IPS DF 6.9 (cell line): ENCODE measurements at places on chromosomes 5 and 9.

- no peak for DNase-seq
Measured at GRCh38 chr5:153623751-153624450, 133.4 kb downstream of the GRIA1 start.

DNA sequence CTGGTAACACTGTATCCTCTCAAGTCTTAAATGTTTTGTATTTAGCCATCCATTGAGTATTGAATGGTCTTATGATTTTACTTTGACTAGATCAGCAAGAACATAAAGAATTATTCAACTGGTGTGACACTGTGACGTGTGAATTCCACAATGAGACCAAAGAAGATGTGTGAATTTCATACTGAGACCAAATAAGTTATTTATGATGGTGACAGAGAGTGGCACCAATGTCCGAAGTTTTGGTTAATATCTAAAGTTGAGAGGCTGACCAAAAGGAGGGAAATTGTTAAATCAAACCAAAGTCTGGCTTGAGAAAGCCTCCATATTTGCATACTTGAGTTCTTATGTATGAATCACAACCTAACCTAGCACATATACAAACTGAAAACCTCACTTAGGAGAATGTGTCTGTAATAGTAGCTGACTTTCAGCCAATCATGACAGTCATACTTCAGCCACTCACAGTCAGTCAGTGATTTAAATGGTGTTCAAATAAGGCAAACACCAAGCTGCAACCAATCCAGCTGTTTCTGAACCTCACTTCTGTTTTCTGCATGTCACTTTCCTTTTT, 31.5 kb upstream of the FAM170A start:
- DNase-seq, result no peak

- no peak for DNase-seq
Measured at GRCh38 chr5:168939156-168939800, 360.1 kb upstream of the PANK3 start.

- DNase-seq, result no peak
Measured at GRCh38 chr5:136162008-136162407, 29.4 kb downstream of the SMAD5 start.

- no peak for DNase-seq
Measured at GRCh38 chr9:71690689-71691435, 77.5 kb downstream of the CEMIP2 start.

DNA sequence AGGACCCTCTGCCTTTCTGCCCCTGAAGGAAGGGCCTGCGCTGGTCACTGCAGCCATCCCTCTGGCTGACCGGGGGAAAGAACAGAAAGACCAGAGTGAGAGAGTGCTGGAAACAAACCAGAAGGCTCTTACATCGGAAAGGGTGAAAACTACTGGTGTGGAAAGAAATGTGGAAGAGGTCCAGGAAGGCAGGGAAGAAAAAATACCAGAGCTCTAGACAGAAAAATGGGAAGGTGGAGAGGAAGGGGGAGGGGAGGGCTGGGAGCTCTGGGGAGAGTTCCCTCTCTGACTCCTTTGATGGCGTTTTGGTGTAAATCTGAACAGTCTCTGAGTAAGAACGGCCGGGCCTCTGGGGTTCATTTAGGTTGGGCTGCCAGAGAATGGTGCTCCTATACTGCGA, 47.7 kb downstream of the COL23A1 start:
- DNase-seq, result no peak
